ENCODE measurements at places on chromosomes 5 and 9. TPM values are rescaled to one million over a fixed set of nuclear protein-coding genes. Genes with fewer than 3 reads are reported as not detected.
A peak's percentile ranks its signal among the peaks of the same experiment; 100 is the strongest.

DNA sequence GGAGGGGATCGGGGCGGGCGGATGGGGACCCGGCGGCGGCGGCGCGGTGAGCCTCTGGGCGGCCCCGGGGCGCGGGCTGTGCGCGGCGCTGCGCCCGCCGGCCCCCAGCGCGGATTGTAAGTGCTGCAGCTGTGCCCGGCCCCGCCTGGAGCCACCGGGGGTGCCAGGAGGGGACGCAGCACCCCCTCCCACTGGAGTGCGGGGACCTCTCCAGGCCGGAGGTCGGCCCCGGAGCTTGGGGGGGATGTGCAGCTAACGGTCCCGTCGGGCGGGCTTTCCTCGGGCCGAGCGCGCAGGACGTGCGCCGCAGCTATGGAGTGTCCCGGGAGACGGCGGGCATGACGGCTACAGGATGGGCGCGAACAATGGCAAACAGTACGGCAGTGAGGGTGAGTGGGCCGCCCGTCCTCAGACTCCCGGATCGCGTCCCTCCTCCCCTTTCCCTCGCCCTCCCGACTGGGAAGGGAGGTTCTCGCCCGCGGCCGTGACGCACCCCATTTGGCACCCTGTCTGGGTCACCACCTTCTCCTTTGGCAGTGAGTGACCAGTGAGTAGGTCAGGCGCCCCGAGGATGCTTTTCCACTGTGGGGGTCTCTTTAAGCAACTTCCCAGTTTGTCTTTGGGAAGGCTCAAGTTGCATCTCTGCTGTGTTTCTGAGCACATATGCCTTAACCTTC, 483 bp downstream of the FBXL7 start:
- peak; percentile 69 for DNase-seq

GRCh38 chr9:98007251-98007928, 24.2 kb downstream of the ANP32B start:
- DNase-seq: no peak

- no peak for DNase-seq
Measured at GRCh38 chr9:118444403-118444802, 740.2 kb downstream of the TLR4 start.

- no peak for DNase-seq
Measured at GRCh38 chr5:116299746-116300640, 215.2 kb downstream of the COMMD10 start.

- DNase-seq: no peak
Measured at GRCh38 chr5:83866181-83866580, 145.5 kb upstream of the HAPLN1 start.

- DNase-seq: no peak
Measured at GRCh38 chr5:82331557-82331956, 53.4 kb upstream of the RPS23 start.

GRCh38 chr9:127447416-127448111, 3.6 kb downstream of the RPL12 start:
- no peak for DNase-seq

DNA sequence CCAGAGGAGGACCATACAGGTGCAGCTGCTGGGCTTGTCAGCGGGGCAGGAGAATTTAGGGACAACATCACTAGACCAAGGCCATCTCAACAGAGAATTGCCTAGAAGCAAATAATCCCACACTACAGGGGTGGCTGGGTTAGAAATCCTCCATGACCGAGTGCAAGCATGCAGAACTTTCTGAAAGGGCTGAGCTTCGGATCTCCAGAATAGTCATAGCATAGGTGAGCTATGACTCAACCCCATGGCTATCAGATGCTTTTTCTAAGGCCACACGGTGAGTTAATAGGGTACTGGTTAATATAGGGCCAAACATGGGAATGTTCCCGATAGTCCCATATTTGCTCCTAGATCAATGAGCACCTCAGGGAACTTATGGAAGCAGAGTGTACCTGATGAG, 4.2 kb downstream of the KCNIP1 start:
- DNase-seq: no peak

GRCh38 chr9:69190863-69191181, 16.7 kb downstream of the TJP2 start:
- DNase-seq: no peak

- peak; percentile 35 for DNase-seq
Measured at GRCh38 chr5:140875085-140876065, at the start of gene PCDHA12. Gene PCDHA12 (plus strand): TSS chr5:140875308. CDS start chr5:140875473, 165 bp downstream.

DNA sequence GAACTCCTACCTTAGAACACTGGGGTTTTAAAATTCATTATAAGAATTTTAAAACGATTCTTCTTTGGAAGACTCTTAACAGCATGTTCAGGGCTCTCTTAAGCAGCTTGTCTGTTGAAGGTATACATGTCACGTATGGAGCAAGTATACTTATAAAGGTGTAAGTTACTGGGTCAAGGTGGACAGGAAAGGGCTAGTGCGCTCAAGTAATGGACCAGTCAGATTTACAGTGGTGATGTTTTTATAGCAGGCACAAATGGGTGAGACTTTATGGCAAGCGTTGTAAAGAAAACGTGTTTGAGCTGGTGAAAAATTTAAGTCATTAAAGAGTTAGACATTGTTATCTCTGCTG, 7.9 kb downstream of the SLC44A1 start:
- DNase-seq: no peak

- DNase-seq: no peak
Measured at GRCh38 chr5:138900281-138900965, 25.3 kb upstream of the LRRTM2 start.

- no peak for DNase-seq
Measured at GRCh38 chr9:72140586-72140985, 8.7 kb upstream of the GDA start.

DNA sequence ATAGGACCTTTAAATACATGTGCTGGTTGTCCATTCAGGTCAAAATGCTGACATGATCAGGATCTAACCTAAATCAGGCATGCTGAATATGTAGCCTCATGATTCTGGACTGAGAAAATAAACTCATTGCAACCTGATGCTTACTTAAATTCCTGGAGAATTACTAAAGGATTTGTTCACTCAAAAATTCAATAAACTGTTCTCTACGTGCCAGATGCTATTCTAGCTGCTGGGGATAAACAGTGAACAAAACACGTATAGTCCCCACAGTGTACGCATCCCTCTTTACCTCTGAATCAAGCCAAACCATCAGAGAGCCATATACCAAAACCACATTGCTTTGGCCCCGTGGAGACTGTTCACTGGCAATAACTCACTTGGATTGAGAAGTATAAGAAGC, 6.1 kb downstream of the SCAI start:
- no peak for DNase-seq

DNA sequence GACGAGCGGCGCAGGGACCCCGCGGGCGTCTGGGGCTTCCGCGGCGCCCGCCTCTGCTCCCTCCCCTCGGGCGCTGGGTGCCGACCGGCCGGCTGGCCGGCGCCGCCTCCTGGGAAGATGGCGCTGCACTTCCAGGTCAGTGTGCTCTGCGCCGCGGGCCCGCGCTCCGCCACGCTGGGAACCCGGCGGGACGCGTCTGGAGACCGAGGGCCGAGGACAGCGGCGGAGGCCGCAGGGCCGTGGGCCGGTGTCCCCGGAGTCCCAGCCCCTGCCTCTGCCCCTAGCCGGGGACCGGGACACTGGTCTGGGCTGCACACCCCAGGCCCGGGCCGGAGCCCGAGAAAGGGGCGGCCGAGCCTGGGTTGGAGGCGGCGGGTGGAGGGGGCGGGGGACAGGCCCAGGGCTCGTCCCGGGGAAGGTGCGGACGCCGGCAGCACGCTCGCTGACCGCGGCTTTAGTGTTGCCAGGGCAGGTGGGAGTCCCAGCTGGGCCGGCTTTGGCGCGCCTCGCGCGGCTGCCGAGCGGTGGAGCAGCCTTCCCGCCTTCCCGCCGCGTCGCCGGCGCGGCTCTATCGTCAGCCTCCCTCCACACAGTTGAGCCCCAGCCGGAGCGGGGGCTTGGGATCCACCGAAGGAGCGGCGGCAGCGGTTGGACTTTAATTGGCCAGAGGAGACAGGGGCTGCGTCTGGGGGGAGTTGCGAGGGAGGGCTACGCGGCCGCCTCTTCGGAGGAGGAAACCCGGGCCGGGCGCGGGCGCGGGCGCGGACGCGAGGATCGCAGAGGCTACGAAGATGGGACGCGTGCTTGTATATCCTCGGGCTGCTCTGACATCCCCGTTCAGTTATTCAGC, at the start of gene RANBP17:
Gene RANBP17 (plus strand): TSS at position 102 of the 850 bp plus-strand sequence.
- DNase-seq: peak; percentile 89

DNA sequence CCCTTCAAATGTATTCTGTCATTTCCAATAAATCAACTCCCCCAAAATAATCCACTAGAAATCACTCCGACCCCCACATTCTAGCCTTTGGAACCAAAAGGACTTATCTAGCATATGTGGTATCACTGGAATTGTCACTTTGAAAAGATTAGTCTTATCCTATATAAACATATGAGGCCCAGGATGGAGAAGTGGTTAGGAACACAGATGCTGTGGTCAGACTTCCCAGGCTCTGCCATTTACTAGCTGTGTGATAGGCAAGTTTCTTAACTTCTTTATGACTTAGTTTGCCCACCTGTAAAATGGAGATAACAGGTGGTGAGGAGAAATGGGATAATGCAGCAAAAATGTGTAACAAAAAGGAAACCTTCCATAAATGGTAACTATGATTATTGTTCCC, 62.0 kb upstream of the GLRX start:
- DNase-seq: no peak

GRCh38 chr5:175585567-175585966, 72.3 kb upstream of the HRH2 start:
- DNase-seq: no peak

DNA sequence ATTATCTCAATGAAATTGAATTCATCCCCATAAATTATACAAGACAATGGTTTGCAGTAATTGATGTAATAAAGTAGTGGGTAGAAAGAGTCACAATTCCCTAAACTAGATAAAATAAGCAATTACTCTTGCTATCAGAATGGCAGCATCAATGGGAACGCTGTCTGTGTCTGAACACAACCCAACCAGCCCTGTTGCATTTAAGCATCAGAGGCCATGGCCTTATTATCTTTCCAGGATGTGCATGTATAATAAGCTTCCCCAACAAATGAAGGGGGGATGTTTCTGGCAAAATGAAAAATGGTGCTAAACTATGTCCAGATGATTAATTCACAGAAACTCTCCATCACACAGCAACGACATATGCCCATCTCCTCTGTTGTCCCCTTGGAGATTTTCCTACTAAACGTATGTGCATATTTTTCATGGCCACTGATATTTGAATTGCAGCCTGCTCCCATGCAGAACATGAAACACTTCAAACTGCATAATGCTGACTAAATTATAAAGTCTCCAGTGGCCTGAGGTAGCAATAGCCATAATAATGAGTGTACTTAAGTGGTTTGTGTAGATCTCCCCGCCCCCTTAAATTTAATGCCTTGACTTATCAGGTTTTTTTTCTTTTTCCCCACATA, 306.9 kb upstream of the ADAMTS16 start:
- no peak for DNase-seq

- no peak for DNase-seq
Measured at GRCh38 chr5:147046894-147047293, 168.3 kb upstream of the PPP2R2B start.

DNA sequence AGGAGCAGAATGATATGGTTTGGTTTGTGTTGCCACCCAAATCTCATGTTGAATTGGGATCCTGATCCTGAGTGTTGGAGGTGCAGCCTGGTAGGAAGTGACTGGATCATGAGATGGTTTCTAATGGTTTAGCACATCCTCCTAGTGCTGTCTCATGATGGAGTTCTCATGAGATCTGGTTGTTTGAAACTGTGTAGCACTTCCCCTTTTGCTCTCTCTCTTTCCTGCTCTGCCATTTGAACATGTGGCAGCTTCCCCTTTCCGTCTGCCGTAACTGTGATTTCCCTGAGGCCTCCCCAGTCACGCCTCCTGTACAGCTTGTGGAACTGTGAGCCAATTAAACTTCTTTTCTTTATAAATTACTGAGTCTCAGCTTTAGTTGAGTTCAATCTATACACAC, 756.8 kb upstream of the CDH6 start:
- no peak for DNase-seq

- DNase-seq: no peak
Measured at GRCh38 chr9:123584202-123585176, 228.5 kb downstream of the CRB2 start.

- DNase-seq: peak; percentile 60
Measured at GRCh38 chr5:176733406-176734262, 76.7 kb upstream of the UNC5A start.

GRCh38 chr9:124752967-124753366, 18.1 kb downstream of the NR6A1 start:
- no peak for DNase-seq

DNA sequence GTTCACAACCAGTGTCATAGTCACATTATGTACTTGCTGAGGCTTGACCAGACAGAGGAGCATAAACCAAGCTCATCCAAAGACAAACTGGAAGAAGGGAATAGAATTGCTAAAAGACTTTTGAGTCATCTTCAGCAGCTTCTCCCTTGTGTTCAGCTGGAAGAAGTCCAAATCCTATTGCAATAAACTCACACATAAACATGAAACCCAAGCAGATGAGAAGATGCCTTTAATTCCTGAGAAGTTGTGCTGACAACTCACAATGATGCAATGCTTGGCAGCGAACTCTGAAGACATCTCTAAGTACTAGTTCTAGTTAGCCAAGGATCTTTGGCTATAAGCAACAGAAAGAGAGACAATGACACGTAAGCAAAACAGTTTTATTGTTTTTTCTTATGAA, 642.1 kb downstream of the KCTD16 start:
- DNase-seq: no peak

- no peak for DNase-seq
Measured at GRCh38 chr5:72383280-72383679, 63.1 kb downstream of the PTCD2 start.

- no peak for DNase-seq
Measured at GRCh38 chr5:80757290-80757689, 102.5 kb upstream of the DHFR start.

DNA sequence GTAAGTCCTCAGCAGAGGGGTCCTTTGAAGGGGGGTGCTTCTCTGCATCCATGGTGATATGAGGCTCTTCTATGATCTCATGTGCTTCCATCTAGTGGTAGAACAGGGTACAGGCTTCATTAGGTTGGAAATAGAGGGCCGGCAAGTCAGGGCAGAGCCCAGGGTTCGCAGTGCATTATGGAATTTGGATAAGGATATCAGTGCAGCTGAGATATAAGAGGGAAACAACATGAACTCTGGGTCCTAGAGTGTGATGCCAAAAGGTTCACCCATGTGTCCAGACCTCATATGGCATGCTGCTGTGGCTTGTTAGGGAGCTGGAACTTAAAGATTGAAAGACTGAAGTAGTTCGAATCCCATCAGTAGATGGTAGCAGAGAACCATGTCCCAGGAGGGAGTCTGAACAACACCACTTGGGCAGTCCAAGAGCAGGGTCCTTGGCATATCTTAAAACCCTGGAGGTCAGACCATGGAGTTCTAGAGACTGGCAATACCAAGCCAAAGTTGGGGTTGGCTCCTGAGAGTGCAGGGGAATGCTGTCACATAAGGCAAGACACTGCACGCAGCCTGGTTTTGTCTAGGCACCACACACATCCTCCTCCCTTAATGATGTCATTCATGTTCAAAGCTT, 2.3 kb downstream of the FAM221B start:
- no peak for DNase-seq

TTC16 gene
- not detected for total RNA-seq

PCDHB8 gene
- 19.8 TPM for total RNA-seq

LTC4S gene
- total RNA-seq: 0.91 TPM

LMX1B gene
- 0.27 TPM for total RNA-seq

TERT gene
- total RNA-seq: 2.9 TPM

CDC26 gene
- 13.4 TPM for total RNA-seq

C5orf46 gene
- not detected for total RNA-seq

SEMA6A gene
- total RNA-seq: 424 TPM

JAKMIP2 gene
- 88.2 TPM for total RNA-seq

ADAMTS13 gene
- total RNA-seq: 27.9 TPM

TBC1D13 gene
- total RNA-seq: 25.6 TPM

HIGD2A gene
- 103 TPM for total RNA-seq

SPATA31C1 gene
- total RNA-seq: not detected

Data from glutamatergic neuron (in vitro differentiated cells).